ENCODE measurements at places on chromosomes 3 and 15.

DNA sequence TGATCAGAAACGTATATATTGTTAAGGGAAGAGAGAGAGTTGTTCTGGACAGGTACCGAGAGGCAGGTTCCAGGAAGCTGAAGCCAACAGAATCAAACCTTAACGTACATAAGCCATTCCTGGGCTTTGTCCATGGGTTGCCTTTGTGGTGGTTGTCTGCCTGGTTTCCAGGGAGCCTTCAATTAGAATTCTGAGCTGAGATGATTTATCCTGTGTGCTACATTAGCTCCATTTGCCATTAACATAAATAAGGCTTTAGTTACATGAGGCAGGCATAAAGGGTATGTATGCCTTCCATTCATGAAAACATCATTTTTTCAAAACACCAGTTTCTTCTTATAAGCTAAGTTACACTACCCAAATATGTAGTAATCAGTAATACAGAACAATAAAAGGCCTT, 729.4 kb upstream of the CFAP20DC start:
- DNase-seq, result no peak

GRCh38 chr15:48501208-48501607, 144.3 kb downstream of the FBN1 start:
- DNase-seq, result no peak

DNA sequence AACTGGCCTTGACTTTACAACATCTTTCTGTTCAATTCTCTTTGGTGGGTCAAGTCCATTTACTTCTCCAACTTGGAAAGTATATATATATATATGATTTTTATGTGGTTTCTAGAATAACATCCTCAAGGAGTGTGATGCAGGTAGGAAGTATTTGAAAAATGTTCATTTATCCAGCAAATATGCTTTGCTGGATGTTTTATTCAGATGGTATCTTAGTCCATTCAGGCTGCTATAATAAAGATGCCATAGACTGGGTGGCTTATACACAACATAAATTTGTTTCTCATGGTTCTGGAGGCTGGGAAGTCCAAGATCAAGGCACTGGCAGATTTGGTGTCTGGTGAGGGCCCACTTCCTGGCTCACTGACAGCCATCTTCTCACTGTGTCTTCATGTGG, 168.7 kb upstream of the RASGRP1 start:
- DNase-seq, result no peak

DNA sequence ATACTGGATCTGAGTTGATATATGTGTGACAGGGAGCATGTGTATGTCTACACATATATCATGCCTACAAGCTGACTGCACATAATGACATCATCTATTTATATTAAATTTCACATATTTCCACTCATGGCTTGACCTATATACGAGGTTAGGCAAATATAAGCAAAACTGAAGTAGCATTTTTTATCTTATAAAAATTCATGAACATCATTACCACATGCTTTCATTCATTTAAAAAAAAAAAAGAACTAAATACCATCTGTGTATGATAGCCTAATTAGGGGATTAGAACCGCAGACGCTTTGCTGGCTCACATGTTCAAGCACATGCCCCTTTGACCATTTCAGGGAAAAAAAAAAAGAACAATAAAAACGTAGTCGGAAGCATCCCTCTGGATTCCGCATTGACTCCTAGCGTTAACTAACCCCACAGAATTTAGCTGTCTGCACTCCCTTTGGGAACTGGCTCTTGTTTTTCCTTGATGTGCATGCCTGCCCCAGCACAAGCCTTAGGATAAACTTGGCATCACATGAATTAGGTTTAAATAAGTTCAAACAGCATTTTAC, 888.4 kb downstream of the ROBO1 start:
- peak; percentile 48 for DNase-seq

GRCh38 chr3:100891033-100891432, 102.2 kb downstream of the ABI3BP start:
- DNase-seq, result no peak

DNA sequence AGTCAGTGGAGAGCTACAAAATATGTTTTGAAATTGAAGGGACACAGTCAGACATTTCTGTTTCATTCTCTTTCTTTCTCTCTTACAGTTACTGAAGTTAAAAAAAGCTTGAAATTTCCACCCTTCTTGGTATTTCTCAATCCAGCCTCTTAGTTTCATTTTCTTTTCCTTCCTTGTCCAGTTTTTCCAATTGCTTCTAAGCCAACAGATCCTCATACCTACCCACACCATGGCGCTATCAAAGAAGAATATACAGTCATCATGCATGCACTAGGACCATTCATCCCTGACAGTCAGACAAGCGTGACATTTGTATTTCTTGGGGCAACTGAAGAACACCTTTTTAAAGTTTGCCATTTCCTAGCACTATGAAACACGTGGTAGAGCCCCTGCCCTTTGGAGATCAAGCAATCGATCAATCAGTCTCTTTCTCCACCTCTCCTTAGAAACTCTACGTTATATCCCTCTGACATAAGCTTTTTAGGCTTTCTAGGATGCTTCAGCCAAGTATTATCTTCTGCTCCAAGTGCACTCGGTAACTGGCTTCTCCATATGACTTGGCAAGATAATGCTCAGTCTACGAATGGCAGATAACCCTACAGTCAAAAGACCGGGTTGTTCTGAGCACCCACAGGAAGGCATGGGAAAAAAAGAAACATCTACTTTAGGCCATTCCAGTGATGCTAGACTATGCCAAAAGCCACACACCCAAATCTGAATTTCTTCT, 65.4 kb downstream of the FBN1 start:
- DNase-seq, result no peak

- DNase-seq, result no peak
These were observed 17.0 kb downstream of the SLC35G2 start for GRCh38 chr3:136835813-136836510.

Measured in NCI-H1048 (cell line).